ENCODE measurements at places on chromosomes 7 and 10. TPM values are rescaled to one million over a fixed set of nuclear protein-coding genes. Genes with fewer than 3 reads are reported as not detected.

The SLC18A2 gene
- not detected for total RNA-seq

The HOGA1 gene
- total RNA-seq: not detected

The SLC18A3 gene
- not detected for total RNA-seq

The NOC3L gene
- 18.6 TPM for total RNA-seq

The ASAH2 gene
- 2.1 TPM for total RNA-seq

The PTF1A gene
- total RNA-seq: not detected

The SLC39A12 gene
- total RNA-seq: not detected

The LAMB4 gene
- not detected for total RNA-seq

The PRPF18 gene
- total RNA-seq: 26.0 TPM

The GDF2 gene
- total RNA-seq: not detected

The CTAGE8 gene
- not detected for total RNA-seq

The SLC12A9 gene
- 36.3 TPM for total RNA-seq

The KMT2C gene
- 58.9 TPM for total RNA-seq

The CTNNA3 gene
- not detected for total RNA-seq

DNA sequence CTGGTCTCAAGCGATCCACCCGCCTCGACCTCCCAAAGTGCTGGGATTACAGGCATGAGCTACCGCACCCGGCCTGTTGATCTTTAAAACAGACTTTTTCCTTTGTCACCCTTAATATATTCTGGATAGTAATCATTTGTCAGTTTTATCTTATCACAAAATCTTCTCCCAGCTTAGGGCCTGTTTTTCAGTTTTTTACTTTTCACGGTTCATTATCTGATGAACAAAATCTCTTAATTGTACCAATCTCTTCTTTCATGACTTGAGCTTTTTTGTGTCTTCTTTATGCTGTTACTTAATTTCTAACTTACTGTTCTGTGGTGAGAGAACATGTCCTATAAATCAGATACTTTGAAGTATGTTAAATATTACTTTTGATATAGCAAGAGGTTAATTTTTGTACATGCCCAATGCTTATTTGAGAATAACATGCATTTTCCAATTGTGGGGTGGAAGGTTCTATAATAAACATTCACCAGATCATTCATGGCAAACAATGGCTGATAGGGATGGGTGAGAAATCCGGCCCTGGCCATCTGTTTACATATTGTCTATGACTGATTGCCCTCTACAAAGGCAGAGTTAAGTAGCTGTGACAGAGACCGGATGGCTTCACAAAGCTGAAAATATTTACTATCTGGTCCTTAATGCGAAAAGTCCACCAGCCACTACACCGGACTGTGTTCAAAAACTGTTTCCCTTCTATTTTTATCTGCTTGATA, 5.3 kb downstream of the PAPOLB start:
- H3K36me3 ChIP-seq: no peaks in the 10 kb centered on the region
- H3K27me3 ChIP-seq: peaks cover 41% of the 10 kb centered on the region
- H3K27ac ChIP-seq: no peak overlapping the region
- peaks cover 6% of the 10 kb centered on the region for H3K4me1 ChIP-seq
- DNase-seq: no peak

- no peaks in the 10 kb centered on the region for H3K4me1 ChIP-seq
- peaks cover 16% of the 10 kb centered on the region for H3K27me3 ChIP-seq
These were observed 21.0 kb upstream of the ASB15 start for GRCh38 chr7:123580406-123581161.

GRCh38 chr10:97376413-97376812, 24.7 kb downstream of the RRP12 start:
- H3K36me3 ChIP-seq: peaks cover 6% of the 10 kb centered on the region
- H3K4me3 ChIP-seq: no peak overlapping the region
- no peak for DNase-seq
- no peaks in the 10 kb centered on the region for H3K4me1 ChIP-seq
- H3K27ac ChIP-seq: no peak overlapping the region
- H3K27me3 ChIP-seq: no peaks in the 10 kb centered on the region

- no peak for DNase-seq
- H3K27ac ChIP-seq: no peak overlapping the region
- no peak overlapping the region for H3K4me3 ChIP-seq
- H3K4me1 ChIP-seq: no peaks in the 10 kb centered on the region
- no peaks in the 10 kb centered on the region for H3K27me3 ChIP-seq
- no peaks in the 10 kb centered on the region for H3K36me3 ChIP-seq
These were observed 195.0 kb downstream of the HGF start for GRCh38 chr7:81574723-81575326.

- no peak overlapping the region for H3K27ac ChIP-seq
- H3K4me1 ChIP-seq: peaks cover 24% of the 10 kb centered on the region
- no peak overlapping the region for H3K4me3 ChIP-seq
- H3K27me3 ChIP-seq: no peaks in the 10 kb centered on the region
These were observed 155.6 kb downstream of the TAX1BP1 start for GRCh38 chr7:27895551-27895950.

- H3K4me1 ChIP-seq: peaks cover 10% of the 10 kb centered on the region
- H3K36me3 ChIP-seq: peaks cover 10% of the 10 kb centered on the region
- H3K4me3 ChIP-seq: no peak overlapping the region
- H3K27me3 ChIP-seq: no peaks in the 10 kb centered on the region
- no peak for DNase-seq
- no peak overlapping the region for H3K27ac ChIP-seq
These were observed 40.3 kb downstream of the TSPAN15 start for GRCh38 chr10:69491611-69492010.

GRCh38 chr10:37479469-37479868, 354.1 kb downstream of the ANKRD30A start:
- no peak overlapping the region for H3K4me3 ChIP-seq
- H3K27ac ChIP-seq: no peak overlapping the region
- no peaks in the 10 kb centered on the region for H3K36me3 ChIP-seq
- no peak for DNase-seq
- H3K27me3 ChIP-seq: no peaks in the 10 kb centered on the region

DNA sequence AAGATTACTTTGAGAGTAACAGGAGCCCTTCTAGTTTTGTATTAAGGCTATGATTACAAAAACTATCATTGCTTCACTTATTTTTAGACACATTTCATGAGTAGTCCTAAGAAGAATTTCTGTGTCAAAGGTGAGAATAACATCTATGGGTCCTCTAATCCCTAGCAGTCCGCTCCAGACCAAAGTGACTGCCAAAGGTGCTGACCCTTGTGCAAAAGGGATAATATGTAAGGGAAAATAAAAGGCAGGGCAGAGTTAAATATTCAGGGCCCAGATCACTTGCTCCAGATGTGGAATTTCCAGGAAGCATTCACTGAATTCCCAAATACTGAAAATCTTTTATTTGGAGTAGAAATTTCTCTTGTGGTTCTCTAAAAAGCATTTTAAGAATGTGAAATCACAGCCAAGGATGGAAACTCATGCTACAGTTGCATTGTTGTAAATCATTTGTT, 29.3 kb downstream of the RHOBTB1 start:
- peaks cover 19% of the 10 kb centered on the region for H3K27me3 ChIP-seq
- DNase-seq: no peak
- peaks cover 11% of the 10 kb centered on the region for H3K4me1 ChIP-seq
- H3K27ac ChIP-seq: no peak overlapping the region

DNA sequence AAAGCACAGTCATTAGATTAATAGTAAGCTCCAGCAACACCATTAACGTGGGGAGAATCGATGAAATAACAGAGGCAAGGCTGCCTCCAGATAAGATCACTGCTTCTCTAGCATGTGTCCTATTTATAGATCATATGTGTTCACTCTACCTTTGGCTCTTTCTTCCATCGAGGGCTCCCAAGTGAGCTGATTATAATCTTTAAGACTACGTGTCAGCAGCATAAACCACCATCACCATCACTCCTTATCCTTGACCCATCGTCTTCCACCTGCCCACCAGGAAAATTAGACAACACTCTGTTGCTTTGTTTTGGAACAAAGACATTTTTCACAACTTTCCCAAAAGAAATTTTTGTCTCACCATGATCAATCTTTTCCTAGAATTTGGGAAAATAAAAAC, 71.2 kb upstream of the CARD11 start:
- peak overlapping the region; percentile 25 for H3K27ac ChIP-seq
- H3K27me3 ChIP-seq: no peaks in the 10 kb centered on the region
- H3K4me3 ChIP-seq: no peak overlapping the region
- H3K36me3 ChIP-seq: peaks cover 62% of the 10 kb centered on the region
- peak; percentile 5 for DNase-seq
- H3K4me1 ChIP-seq: peaks cover 94% of the 10 kb centered on the region

DNA sequence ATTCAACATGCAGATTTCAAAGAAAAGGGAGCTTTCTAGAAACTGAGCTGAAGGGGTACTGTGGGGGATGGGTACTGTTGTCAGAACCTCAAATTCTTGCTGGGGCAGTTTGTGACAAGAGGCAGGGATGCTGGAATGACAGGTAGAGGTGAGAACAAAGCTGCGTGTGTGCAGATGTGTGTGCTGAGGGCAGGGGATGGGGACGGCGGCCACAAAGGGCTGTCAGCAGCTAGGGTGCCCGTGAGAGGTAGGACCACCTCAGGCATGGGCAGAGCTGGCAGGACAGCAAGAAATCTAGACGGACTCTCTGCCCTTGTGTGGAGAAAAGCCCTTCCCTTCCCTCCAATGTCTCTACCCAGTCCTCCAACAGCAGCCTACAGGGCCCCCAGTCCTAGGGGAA, 14.4 kb upstream of the BAZ1B start:
- no peak overlapping the region for H3K4me3 ChIP-seq
- H3K4me1 ChIP-seq: peaks cover 2% of the 10 kb centered on the region
- no peak overlapping the region for H3K27ac ChIP-seq
- H3K27me3 ChIP-seq: no peaks in the 10 kb centered on the region

DNA sequence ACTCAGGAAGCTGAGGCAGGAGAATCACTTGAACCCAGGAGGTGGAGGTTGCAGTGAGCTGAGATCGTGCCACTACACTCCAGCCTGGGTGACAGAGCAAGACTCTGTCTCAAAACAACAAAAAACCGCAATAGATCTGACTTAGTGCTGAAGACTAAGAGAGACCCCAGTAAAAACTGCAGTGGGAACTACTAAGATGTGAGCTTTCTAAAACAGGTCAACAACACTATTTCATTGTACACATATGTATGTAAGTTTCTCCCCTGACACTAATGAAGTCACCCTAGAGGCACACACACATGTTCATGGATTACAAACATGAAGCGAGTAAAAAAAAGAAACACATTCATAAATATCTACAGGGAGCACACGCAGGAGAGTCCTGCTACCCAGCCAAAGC, 68.3 kb downstream of the PDE1C start:
- H3K4me3 ChIP-seq: no peak overlapping the region
- H3K27ac ChIP-seq: no peak overlapping the region
- H3K36me3 ChIP-seq: no peaks in the 10 kb centered on the region
- H3K4me1 ChIP-seq: no peaks in the 10 kb centered on the region
- DNase-seq: no peak

GRCh38 chr7:132075515-132075914, 500.8 kb downstream of the PLXNA4 start:
- H3K4me1 ChIP-seq: no peaks in the 10 kb centered on the region
- no peaks in the 10 kb centered on the region for H3K36me3 ChIP-seq
- no peak for DNase-seq
- H3K27ac ChIP-seq: no peak overlapping the region
- no peaks in the 10 kb centered on the region for H3K27me3 ChIP-seq
- H3K4me3 ChIP-seq: no peak overlapping the region

- H3K36me3 ChIP-seq: no peaks in the 10 kb centered on the region
- no peak overlapping the region for H3K27ac ChIP-seq
- DNase-seq: no peak
These were observed 506.7 kb downstream of the DNAJB6 start for GRCh38 chr7:157843336-157844140.

DNA sequence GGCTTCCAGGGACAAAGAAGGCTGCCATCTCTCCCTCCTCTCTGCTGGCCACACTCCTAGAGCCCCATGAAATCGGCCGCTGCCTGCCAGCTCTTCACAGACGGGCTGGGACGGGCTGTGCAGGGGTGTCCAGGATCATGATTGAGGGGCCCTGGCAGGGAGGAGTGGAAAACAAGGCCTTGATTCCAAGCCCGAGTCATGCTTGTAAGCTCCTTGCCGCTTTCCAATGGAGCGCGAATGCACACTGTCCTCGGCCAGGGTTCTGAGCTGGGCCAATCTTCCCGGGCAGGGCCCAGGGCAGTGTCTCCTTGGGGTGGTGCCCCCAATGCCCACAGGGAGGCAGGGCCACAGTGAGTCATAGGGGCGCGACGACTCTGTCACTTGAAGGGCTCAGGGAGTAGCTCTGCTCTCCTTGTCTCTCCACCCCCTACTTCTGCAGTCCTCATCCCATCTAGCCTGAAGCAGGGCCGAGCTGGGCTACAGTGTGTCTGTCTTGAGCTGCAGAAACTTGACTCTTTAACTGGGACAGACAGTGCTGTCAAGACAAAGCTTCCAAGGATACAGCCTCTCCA, 186.2 kb upstream of the SVIL start:
- H3K4me1 ChIP-seq: no peaks in the 10 kb centered on the region
- peaks cover 21% of the 10 kb centered on the region for H3K27me3 ChIP-seq
- no peak overlapping the region for H3K27ac ChIP-seq
- no peak overlapping the region for H3K4me3 ChIP-seq
- no peaks in the 10 kb centered on the region for H3K36me3 ChIP-seq
- DNase-seq: no peak

- H3K4me1 ChIP-seq: no peaks in the 10 kb centered on the region
- H3K36me3 ChIP-seq: no peaks in the 10 kb centered on the region
- H3K4me3 ChIP-seq: no peak overlapping the region
- no peak overlapping the region for H3K27ac ChIP-seq
- no peak for DNase-seq
These were observed 10.5 kb upstream of the PAX4 start for GRCh38 chr7:127628445-127628844.

- DNase-seq: no peak
- peaks cover 15% of the 10 kb centered on the region for H3K27me3 ChIP-seq
- no peak overlapping the region for H3K27ac ChIP-seq
- H3K36me3 ChIP-seq: no peaks in the 10 kb centered on the region
- peaks cover 1% of the 10 kb centered on the region for H3K4me1 ChIP-seq
These were observed 17.8 kb downstream of the KCP start for GRCh38 chr7:128892521-128893250.

- no peak overlapping the region for H3K27ac ChIP-seq
- no peak for DNase-seq
- peaks cover under 1% of the 10 kb centered on the region for H3K36me3 ChIP-seq
- no peak overlapping the region for H3K4me3 ChIP-seq
- H3K4me1 ChIP-seq: peaks cover 10% of the 10 kb centered on the region
These were observed 246.8 kb downstream of the RNLS start for GRCh38 chr10:88336334-88336733.

DNA sequence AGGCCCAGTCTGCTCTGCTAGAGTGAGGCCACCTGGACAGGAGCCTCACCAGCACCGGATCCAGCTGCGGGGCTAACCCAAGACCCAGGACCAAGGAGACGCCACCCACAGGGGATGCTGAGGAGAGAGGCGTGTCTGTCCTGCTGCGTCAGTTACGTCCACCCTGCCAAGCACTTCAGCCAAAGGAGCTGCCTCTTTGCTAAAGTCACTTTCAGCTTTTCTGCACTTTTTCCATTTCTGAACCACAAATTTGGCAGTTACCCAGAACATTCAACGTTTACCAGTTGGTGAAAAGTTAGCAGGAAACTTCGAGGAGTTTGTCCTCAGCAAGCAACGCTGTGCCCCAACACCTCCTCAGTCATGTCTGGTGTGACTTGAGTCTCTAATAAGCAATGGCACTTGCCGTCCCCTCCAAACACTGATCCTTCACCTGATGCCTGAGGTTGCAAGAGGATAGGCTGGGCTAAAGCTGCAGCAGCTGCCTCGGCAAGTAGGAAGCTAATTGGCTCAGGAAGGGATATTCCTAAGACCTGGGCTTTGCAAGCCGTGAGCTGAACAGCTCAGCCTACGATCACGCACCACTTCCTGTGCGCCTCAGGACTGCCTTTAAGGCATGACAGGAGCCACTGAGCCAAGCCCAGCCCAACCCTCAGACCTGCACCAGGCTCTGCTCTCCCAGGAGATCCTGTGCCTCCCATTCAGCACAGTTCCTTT, 40.1 kb downstream of the KCNH2 start:
- DNase-seq: peak; percentile 43
- H3K4me1 ChIP-seq: peaks cover 36% of the 10 kb centered on the region
- no peak overlapping the region for H3K4me3 ChIP-seq
- peak overlapping the region; percentile 31 for H3K27ac ChIP-seq
- no peaks in the 10 kb centered on the region for H3K36me3 ChIP-seq
- H3K27me3 ChIP-seq: no peaks in the 10 kb centered on the region

All from activated CD4-positive, alpha-beta memory T cell treated with anti-CD3 and anti-CD28 coated beads, Interleukin-2, amount 10 ng/mL, durations not matched to agents 7 days and 5 days (primary cell).